ACHN (cell line): ENCODE measurements at places on chromosomes 6 and 20.

DNA sequence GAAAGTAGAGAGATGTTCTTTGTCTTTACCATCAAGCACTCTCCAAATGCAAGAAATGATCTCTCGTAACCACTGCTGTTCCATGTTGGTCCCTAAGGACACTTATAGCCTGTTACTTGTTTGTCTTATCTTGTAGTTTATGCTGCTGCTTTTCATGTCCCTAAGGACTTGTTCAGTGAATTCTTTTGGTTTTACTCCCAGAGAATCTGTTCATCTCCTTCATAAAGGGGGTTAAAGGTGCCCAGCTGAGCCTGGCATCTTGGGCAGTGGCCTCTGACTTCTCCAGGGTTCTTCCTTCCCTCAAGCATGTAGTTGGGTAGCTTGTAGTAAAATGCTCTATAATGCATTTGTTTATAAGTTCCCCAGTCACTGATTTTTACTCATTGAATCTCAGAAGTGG, 864 bp upstream of the PKIG start:
- DNase-seq: no peak

DNA sequence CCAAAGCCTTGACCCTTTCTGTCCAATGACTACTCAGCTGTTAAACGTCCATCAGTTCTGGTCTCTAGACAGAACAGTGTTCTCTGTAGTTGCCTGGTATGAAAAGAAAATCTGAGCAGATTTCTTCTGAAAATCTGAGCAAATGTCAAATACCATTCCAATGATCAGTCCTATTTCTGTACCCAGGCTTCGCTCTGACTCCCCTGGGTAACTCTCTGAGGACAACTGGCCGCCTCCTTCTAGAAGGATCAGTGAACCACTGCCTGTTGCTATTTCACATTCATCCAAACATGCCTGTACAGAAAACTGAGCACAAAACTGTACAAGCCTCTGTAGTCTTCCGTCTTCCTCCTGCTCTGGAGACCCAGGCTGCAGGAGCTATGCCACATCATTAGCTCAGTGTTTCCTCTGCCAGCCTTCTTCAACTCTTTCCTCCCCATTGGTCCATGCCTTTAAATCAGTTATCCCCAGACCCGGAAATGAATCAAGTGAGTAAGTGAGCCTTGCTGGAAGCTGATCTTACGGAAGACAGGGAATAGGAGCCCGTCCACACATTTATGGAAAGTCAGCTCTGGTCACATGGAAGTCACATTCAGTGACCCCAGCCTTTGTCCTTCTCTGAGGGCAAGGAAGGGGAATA, 63.3 kb downstream of the DAAM2 start:
- no peak for DNase-seq

GRCh38 chr20:35831029-35831428, 59.2 kb downstream of the PHF20 start:
- DNase-seq: no peak

GRCh38 chr6:3779574-3779849, 28.0 kb upstream of the PXDC1 start:
- DNase-seq: no peak

- DNase-seq: no peak
Observed at GRCh38 chr6:84687431-84687830, 77.0 kb downstream of the TBX18 start.

DNA sequence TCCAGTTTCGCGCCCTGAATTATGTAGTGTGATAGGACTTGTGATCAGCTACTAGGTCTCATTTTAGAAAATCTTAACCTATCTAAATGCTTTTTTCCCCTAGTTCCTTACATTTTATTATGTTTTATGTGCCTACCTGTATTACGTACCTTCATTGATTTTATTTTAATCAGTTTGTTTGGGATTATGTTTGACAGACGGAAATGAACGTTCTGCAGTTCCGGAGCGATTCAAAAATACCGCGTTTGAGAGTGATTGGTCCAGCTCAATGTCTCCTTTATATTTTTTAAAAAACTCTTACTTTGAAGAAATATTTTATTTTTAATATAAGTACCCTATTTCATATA, 114.3 kb upstream of the BTN3A2 start:
- DNase-seq: no peak

- peak; percentile 17 for DNase-seq
Observed at GRCh38 chr20:61178551-61179071, 73.5 kb upstream of the CDH4 start.

- no peak for DNase-seq
Observed at GRCh38 chr6:67127041-67127440, 1420.0 kb upstream of the EYS start.

GRCh38 chr20:48773837-48774418, 53.9 kb downstream of the PREX1 start:
- no peak for DNase-seq

GRCh38 chr6:27092316-27092692, 155.2 kb upstream of the PRSS16 start:
- peak; percentile 25 for DNase-seq

- no peak for DNase-seq
Observed at GRCh38 chr6:13281686-13282085, 46.7 kb downstream of the TBC1D7 start.
